ENCODE measurements at places on chromosomes 1 and 21.

DNA sequence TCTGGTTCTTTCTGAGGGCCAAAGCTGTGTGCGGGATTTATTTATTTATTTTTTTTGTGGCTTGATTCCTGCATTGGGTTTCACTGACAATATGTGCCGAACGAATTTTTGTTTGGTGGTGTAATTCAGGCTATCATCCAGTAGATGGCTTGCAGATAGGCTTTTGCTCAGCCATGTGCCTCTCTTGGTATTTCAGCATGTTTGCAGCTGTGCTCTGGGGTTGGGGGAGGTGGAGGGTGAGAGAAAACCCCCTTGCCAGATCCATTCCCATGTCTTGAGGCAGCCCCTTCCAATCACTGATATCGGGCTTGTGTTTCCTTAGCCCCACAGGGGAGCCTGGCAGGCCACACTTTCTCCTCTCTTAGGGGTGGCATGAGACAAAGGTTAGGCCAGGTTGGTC, 302.4 kb downstream of the PTGER3 start:
- DNase-seq: no peak

DNA sequence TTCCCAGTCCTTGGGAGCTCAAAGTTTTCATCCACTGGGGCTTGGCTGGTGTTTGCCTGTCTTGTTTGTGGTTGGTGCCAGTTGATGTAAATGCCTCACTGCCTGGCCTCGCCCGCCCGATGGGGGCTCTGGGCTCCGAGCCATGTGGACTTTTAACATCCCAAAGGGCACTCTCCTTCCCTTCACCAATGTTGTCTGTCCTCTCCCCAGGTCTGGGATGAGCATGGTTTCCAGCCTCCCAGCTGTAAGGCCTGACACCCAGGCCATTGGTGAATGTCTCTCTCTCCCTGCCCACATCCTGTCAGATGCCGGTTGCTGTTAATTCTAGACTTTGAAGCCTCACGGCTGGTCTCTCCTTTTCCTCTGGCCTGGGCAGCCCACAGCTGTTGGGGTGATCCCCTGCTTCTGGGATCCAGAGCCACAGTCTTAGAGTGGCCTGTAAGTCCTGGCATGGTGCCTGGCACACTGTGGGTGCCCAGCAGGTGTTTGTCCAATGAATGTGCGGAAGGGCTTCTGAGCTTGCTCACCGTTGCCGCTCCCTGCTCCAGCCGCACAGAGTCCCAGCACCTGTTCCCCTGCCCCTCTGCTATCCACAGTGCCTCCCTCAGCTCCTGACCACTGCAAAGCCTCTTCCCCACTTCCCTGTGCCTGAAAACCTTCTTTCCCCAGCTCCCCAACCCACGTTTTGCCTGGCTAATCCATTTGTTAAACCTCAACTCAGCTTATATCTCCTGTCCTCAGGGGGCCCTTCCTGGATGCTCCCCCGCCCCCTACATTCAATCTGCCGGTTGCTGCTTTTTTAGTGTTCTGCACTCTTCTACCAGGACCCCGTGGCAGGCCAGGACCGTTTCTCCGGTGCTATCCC, 3.3 kb upstream of the C1orf174 start:
- no peak for DNase-seq

GRCh38 chr1:230205719-230206198, 138.7 kb downstream of the GALNT2 start:
- DNase-seq: no peak

- no peak for DNase-seq
Observed at GRCh38 chr1:116722016-116722838, 32.0 kb upstream of the CD2 start.

DNA sequence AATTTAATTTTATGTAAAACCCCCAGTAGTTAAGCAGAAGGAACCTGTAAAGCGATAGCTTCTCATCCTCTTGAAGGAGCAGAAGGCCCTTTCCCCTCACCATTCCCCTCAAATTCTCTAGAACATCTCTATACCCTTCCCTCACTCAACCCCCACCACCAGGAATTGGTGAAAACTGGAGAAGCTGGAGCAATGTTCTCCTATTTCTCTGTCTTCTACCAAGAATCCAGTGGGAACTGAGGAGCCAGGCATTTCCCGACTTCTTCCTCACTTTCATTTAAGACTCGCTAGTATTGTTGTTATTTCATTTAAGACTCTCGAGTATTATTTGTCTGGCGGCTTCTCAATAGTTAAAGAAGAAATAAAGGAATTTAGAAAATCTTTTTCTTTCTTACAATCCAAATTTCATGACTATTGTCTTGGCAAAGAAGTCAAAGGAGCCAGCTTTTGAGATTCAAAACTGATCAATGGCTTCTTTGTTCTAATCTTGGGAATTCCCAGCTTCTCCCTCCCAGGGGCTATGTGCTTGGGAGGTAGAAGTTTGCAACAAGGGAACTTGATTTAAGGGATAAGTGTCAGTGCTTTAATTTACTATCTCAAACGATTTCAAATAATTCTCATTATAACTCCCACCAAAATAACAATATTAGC, 253.3 kb upstream of the ADGRL2 start:
- no peak for DNase-seq

GRCh38 chr1:181746224-181746623, 262.9 kb downstream of the CACNA1E start:
- no peak for DNase-seq

DNA sequence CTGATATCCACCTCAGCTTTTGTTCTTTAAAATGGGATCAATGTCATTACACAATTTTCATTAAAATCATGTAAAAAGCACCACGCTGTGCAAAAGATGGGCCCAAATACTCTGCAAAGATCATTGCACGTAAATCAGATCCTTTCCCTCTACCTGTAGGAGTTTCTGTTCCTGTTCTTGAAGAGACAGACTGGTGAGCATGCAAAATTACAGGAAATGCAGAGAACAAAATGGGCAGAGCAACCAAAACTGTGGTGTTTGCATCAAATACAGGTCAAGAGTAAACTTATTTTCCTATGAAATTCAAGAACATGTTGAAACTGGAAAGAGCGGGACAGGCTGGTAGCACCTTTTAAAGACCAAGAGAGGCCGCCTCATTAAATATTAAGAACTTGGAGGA, 294.9 kb upstream of the ADGRL2 start:
- no peak for DNase-seq

DNA sequence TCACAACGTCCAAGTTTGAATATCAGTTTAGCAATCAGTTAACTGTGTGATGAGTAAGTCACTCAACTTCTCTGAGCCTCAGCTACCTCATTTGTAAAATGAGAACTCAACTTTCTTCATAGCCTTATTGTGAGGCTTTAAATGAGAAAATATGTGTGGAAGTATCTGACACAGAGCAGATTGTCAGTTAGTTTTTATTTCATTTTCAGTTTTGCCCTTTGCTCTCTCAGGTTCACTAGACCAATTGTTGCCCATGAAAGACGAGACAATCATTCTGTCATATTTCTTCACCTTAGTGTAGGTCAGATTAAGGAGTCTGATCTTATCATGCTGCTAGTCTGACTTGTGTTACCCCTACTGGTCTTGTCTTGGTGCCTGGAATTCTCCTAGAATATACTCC, 232.8 kb upstream of the PTBP2 start:
- DNase-seq: no peak

DNA sequence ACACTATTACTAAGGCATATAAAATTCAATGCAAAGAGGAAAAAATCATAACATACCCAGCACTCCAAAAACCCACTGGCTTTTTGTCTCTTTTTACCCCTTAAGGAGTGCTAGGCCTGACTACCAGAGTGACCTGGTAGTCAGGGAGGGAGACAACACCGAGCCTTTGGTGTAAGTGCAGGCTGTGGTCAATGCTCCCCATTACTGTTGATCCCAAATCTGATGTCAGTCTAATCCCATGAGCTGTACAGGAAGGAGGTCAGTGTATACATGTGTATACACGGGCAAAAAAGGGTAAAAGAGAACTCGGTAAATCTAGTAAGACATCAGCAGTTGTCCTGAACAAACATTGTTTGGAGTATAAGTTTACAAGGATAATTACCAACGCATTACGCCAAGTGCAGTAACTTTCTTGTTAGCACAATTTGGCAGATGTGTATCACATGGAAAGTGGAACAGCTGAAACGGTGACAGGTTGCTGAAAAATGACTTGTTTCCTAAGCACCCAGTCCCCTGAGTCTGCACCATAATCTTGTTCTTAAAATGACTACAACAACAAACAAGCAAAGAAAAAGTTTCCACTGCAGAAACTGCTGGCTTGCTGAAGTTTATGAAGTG, 217.9 kb downstream of the KCNH1 start:
- no peak for DNase-seq

DNA sequence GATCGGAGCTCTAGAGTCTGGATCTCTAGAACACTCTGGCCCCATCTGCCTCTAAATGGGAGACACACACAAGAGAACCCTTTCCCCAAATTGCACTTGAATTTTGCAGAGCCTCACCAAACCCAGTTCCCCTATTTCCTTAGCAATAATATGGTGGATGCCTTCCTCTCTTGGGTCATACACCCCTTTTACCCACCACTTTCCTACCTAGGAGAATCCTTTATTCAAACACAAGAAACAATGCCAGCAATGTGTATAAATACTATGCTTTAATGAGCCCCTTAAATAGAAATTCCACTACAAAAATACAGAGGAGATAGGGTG, 760 bp upstream of the SF3B4 start:
- no peak for DNase-seq

DNA sequence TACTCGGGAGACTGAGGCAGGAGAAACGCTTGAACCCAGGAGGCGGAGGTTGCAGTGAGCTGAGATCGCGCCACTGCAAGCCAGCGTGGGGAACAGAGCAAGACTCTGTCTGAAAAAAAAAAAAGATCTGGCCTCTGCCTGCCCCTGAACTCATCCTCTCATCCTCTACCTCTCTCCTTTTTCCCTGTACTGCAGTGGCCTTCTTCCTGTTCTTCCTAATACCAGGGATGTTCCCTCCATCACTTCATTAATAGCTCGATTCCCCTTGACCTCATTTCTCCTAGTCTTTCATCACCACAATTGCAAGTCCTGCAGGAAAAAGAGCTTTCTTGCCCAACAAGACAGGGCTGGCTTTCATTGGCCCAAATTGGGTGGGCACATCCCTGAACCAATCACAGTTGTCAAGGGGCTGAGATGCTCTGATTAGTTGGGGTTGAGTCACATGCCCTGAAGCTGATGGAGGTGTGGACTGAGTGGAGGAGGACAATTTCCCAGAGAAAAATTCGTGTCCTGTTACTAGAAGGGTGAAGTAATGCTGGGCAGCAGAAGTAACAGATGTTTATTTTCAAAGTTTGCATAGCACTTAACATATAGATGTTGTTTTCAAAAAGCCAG, 86.8 kb upstream of the PUM1 start:
- no peak for DNase-seq

GRCh38 chr1:36705629-36706028, 222.9 kb upstream of the CSF3R start:
- DNase-seq: no peak

DNA sequence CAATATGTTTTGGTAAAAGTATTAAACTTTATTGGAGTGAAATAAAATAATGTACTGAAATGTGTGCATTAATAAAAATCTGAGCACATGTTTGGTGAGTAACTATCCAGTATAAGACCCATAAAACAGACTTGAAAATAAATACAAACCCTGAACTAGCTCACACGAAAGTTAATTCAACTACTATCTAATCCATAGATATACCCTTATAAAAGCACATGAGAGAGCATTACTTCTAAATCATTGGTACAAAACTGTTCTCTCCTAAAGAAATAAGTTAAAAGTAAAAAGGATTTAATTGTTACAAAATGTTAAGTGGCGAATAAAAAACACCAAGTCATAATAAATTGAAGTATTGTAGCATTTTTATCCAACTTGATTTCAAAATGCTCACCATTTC, 295.6 kb downstream of the PTPRC start:
- DNase-seq: no peak

GRCh38 chr1:230905733-230906132, 37.4 kb upstream of the C1orf198 start:
- no peak for DNase-seq

- no peak for DNase-seq
Observed at GRCh38 chr1:92446546-92446945, 40.2 kb downstream of the GFI1 start.

DNA sequence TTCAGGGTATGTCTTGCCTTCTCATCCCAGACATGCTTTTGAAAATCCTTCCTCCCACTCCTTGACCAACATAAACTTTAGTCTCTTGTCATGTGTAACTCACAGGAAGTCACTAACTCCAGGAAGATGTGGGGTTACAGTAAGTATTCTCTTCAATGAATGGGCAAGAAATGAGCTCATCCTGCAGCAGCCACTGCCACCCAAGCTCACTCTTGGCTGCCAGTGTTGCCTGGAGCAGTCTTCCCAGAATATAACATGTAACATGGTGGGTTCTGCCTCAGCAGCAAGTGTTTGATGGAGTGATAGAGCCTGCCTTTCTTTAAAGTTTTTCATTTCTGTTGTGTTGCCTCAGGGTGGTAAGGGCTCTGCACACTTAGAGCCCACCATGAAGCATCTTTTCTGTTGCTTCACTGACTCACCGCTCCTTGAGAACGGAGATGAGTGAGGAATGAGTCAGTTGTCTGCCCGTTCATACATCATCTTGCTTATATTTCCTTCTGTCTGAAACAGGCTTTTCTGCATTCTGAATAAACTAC, 187.0 kb downstream of the TPR start:
- no peak for DNase-seq

GRCh38 chr1:51686450-51686849, 69.6 kb downstream of the OSBPL9 start:
- DNase-seq: no peak

- DNase-seq: no peak
Observed at GRCh38 chr1:3730543-3731247, 21.6 kb upstream of the CCDC27 start.

GRCh38 chr1:51253691-51254090, 17.6 kb downstream of the RNF11 start:
- DNase-seq: no peak

DNA sequence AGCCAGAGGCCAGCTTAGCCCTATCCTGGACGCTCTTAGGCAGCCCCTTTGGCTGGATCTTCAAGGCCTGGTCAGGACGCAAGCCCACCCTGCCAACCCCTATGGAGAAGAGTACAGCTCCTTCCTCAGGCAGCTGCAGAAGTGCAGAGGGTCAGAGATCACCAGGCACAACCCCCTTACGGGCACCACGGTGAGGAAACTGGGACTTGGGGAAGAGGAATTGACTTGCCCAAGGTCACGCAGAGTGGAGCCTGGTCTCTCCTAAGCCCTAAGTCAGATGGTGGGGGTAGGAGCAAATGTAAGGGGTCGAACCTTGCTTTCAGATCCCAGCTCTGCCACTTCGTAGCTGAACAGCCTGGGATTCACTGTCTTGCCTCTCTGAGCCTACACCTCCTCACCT, 3.7 kb downstream of the E2F2 start:
- DNase-seq: no peak

GRCh38 chr1:163056831-163057230, 12.3 kb upstream of the RGS4 start:
- no peak for DNase-seq

DNA sequence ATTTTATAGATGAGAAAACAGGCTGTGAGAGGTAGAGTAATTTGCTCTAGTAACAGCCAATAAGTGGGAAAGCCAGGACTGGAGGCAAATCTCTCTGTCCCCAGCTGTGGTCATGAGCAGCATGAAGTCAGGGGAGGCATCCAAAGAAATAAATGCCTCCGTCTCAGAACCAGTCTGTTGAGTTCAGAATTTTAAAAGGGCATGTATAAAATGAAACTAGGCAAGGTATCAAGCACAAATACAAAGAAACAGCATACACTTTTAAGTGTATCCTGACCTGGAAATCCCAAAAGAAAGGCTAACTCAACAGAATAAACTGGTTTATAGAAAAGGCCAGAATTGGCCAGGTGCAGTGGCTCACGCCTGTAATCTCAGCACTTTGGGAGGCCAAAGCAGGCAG, 120.0 kb upstream of the B3GALT2 start:
- no peak for DNase-seq

Data from Right ventricle myocardium inferior (tissue), 1 donor.